Stimulated activated CD8-positive, alpha-beta memory T cell treated with anti-CD3 and anti-CD28 coated beads, Interleukin-15, amount 100 ng/mL, for 4 hours (primary cell): ENCODE measurements at places on chromosomes 16 and 17.

DNA sequence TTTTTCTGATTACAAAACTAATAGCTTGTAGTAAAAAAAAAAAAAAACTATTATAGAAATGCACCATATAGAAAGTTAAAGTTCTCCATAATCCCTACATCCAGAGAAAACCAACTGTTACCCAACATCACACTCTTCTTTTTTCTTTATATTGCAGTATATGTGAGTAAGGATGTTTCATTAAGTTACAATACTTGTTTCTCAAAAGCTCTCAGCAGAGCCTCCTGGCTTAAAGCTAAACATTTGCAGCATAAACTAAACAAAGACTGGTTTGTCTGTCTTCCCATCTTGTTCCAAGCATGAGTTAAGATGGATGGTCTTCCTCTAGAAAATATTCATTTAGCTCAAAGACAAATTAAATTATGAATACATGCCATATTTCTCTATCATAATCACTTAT, 25.2 kb downstream of the GRB2 start:
- no peak for DNase-seq

GRCh38 chr17:68783861-68784260, 171.3 kb downstream of the ABCA8 start:
- no peak for DNase-seq

GRCh38 chr16:49021136-49021535, 260.5 kb downstream of the CBLN1 start:
- DNase-seq: no peak

GRCh38 chr17:72116661-72117521, 3.9 kb upstream of the SOX9 start:
- DNase-seq: no peak

- no peak for DNase-seq
Observed at GRCh38 chr17:14033166-14033565, 36.1 kb upstream of the COX10 start.

DNA sequence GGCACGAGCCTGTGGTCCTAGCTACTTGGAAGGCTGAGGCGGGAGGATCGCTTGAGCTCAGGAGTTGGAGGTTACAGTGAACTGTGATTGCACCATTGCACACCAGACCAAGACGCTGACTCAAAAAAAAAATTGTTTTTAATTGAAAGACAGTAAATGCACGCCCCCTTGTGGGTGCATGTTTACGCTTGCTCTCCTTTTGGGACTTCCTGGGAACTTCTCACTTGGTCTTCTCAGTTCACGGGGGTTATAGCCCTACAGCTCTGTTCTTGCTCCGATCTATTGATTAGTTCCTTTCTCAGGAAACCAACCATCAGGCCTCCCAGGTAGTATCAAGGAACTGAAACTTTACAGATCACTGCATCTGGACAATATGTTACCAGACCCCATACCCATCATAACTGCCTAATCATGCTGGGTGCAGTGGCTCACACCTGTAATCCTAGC, 14.2 kb upstream of the RIPOR1 start:
- DNase-seq: peak; percentile 60

DNA sequence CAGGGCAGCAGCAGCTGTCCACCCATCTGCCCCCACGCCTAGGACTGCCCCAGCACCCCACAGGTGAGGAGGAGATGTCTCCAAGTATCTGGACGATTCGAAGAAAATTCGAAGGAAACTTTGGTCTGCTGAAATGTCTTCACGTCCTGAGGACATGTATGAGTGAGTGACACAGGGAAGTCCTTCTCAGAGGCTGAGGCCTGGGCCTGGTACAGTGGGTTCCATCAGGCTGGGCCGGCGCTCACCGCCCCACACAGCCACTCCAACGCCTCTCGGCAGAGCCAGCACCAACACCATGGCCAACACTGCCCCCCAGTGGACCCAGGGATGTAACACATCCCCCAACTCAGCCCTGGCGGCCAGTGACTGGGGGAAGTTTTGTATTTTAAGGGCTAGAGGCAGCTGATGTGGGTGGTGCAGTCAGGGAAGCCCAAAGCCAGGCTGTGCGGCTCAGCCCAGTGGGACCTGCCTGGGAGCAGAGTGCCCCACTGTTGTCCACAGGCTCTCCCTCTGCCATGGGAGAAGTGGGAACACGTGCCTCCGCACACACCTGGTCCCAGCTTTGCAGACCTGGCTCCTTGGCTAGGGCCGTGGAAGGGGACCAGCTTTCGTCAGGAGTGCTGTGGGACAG, 55.8 kb upstream of the FASN start:
- DNase-seq: peak; percentile 53

GRCh38 chr17:77645072-77646045, 313.1 kb upstream of the TNRC6C start:
- peak; percentile 17 for DNase-seq

DNA sequence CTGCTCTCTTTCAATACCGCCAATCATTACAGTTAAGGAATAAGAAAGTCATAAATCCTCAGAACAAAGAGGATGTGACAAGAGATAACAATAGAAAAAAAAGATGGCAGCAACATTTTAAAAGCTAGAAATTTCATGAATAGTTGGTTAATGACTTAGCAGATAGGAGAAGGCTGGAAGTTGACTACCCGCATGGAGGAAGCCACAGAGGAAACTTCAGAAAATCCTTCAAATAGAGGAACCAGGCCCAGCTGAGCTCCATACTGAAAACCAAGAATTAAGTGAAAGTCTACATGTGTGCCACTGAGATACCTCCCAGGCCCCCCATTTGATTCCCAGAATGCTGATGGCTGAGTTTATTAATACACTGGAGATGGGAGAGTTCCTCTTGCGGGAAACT, 109.3 kb downstream of the GSG1L start:
- DNase-seq: no peak

GRCh38 chr16:17359788-17360390, 110.9 kb downstream of the XYLT1 start:
- DNase-seq: no peak

DNA sequence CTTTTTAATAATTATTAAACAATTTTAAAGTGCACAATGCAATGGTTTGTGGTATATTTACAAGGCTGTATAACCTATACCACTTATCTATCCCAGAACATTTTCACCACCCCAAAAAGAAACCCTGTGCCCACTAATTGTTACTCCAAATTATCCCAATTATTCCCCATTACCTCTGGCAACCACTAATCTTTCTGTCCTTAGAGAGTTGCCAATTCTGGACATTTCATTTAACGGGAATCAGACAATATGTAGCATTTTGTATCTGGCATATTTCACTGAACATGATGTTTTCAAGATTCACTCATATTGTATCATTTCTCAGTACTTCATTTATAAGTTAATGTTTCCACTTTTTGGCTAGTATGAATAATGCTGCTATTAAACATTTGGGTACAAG, 103.1 kb upstream of the NACA2 start:
- no peak for DNase-seq

DNA sequence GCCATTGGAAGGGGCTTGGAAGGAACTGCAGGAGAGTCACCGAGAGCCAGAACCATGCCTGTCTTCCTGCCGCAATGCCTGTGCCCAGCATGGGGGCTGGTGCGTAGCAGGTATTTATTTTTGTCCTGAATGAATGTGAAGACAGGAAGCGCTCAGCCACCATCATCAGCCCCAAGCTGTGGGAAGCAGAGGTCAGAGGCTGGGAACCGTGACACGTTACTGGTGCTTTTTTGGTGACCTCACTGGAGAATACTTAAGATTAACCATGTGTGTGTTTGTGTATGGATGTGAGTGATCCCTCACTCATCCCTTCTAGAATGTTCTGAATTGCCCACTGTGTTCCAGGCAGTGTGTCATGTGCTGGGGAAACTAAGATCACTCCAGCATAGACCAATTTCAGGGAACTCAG, 343.8 kb downstream of the SNX29 start:
- no peak for DNase-seq

GRCh38 chr16:13995194-13995593, 75.2 kb downstream of the ERCC4 start:
- no peak for DNase-seq

DNA sequence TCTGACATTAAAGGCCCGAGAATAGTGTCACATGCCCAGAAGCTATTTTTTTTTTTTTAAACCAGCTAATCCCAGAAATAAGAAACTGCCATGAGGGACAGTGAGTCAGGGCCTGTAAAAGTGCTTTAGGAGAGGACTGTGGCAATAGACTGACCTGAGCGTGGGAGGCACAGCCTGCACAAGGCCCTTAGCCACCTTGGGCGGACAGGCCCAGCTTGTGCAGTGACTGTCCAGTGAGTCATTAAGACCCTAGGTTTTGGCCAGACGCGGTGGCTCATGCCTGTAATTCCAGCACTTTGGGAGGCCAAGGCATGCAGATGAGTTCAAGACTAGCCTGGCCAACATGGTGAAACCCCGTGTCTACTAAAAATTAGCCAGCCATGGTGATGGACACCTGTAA, 343.0 kb upstream of the ZFHX3 start:
- no peak for DNase-seq

DNA sequence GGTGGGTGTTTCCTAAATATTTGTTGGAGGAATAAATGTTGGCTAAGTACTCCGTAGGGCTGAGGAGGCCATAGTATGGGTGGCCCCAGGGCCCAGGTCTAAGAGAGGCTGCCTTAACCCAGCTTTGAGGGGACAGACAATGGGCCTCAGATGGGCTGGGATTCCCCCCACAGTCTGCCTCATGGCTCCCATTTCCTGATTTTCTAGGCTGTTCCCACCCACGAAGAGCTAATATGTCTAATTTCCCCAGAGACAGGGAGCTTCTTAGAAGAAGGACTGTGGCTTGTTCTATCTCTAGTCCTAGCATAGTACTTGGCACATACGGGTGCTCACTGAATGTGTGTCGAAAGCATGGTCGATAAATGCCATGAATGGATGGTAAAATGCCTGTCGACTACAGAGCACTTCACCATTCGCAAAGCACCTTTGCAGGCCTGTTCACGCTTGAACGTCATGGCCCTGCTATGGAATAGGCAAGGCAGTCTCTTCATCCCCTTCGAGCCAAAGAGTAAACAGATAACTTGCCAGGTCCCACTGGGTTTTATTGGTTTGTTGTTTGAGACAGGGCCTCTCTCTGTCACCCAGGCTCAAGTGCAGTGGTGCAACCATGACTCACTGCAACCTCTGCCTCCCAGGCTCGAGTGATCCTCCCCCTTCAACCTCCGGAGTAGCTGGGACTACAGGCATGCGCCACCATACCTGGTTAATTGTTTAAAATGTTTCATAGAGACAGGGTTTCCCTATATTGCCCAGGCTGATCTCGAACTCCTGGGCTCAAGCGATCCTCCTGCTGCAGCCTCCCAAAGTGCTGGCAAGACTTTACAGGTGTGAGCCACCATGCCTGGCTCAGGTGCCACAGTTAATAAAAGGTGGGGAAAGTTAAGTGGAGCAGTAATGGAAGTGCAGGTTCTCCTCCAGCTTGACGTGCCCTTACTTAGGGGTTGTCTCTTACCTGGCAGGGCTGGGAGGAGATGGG, 9.7 kb downstream of the CHAD start:
- no peak for DNase-seq

DNA sequence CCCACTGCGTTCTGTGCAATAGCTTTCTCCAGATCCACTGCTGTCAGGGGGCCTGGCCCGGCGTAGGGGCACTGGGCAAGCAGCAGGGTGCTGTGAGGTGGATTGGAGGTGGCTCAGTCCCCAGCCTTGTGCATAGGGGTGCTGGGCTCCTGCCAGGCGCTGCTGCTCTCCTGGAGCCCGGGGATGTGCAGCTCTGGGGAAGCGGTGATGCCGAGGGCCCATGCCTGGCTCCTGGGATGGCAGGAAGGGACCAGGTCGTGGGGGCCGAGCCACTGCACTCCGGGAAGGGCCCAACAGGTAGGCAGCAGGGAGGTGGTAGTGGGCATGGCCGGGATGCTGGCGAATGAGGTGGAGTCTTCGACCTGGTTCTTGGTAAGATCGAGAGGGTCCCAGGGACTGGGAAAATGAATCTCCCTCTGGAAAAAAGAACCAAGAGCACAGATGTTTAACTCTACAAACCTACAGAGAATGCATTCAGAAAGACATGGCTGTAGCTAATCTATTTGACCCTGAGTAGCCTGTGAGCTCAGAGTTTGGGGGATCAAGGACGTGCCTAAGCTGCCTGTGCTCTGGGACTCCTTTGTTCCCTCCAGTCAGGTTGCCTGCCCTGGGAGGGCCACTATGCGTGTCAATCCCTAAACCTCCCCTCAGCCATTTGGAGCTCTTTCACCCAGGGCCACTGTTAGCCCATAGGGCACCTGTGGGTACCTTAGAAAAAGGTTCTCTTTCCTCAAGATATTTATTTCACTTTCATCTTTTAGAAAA, 6.6 kb upstream of the SUPT4H1 start:
- DNase-seq: no peak

- DNase-seq: peak; percentile 10
Observed at GRCh38 chr17:6427279-6427781, 7.6 kb downstream of the AIPL1 start.

DNA sequence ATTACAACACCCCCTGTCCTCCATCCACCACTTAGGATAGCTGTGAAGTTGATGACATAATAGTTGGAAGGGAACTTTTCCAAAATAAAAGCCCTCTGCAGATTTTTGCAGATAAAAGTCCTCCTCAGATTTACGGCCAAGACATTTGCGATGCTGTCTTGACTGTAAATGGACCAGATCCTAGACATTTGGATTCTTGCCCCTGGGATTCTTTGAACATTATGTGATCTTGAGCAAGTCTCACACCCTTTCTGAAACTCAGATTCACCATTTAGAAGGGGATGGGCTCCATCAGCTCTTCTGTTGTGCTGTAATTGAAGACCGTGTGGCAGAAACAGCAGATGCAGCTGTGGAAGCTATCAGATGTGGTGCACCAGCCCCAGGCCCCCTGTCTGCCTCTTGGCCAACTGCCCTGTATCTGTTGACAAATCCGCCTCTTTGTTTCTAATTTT, 153.9 kb upstream of the CACNG3 start:
- no peak for DNase-seq

GRCh38 chr16:1082266-1082951, 9.9 kb downstream of the SSTR5 start:
- no peak for DNase-seq

GRCh38 chr17:71902894-71903506, 217.8 kb upstream of the SOX9 start:
- no peak for DNase-seq
